Femur (tissue), 1 donor: ENCODE measurements at places on chromosomes 4 and X.

GRCh38 chrX:36787752-36788151 lies 220.4 kb upstream of the FAM47C start:
- DNase-seq, result no peak

- no peak for DNase-seq
Measured at GRCh38 chrX:103155201-103155600, 59.7 kb upstream of the BEX4 start.

GRCh38 chr4:108540536-108540935 lies 79.8 kb upstream of the RPL34 start:
- DNase-seq, result no peak

- peak; percentile 89 for DNase-seq
Measured at GRCh38 chrX:12949927-12950656, 24.8 kb upstream of the TMSB4X start.

DNA sequence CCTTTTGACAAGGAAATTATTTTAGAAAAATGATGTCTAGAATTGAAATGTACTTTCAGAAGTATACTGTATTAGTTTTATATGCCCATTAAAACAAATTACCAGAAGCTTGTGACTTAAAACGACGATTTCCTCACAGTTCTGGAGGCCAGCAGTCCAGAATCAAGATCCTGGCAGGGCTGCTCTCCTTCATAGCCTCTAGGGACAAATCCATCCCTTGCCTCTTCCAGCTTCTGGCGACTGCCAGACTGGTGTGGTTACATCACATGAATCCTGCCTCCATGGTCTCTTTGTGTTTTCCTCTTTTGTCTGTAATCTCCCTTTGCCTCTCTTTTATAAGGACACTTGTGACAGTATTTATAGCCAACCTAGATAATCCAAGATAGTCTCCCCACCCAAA lies 97.1 kb downstream of the IQCM start:
- no peak for DNase-seq

DNA sequence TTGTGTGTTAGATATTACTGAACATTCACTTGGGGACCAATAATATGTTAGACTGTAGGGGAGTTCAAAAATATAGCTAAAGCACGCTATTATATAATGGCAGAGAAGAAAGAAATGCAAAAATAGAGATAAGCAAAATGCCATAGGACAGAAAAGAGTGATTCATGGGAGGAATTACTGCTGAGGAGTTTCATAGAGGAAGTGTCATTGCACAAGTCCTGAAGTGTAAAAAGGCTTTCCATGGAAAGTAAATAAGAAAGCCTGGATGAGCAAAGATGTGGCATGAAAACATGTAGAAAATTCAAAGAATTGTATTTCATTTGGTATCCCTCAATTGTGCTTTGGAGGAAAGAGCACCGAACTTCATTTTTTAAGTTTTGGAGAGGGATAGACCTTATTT lies 14.5 kb downstream of the HMGB2 start:
- DNase-seq, result no peak

GRCh38 chr4:3461515-3462291 lies 1.4 kb upstream of the DOK7 start:
- peak; percentile 84 for DNase-seq

DNA sequence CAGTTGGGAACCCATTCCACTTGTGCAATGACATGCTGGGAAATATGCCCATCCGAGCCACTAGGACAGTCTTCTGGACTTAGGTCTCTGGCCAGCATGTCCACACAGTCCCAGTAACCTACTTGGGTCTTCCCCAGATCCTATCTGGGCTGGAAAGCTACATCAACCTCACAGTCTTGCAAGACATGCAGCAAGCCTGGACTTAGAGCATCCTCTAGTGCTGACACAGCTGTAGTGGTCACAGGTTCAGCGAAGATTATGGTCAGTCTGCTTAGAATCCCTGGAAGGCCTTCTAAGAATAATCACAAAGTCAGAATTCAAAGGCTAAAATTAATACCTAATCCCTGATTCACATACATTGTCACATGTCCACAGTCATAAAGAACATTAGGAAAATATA lies 842.7 kb downstream of the STPG2 start:
- DNase-seq, result no peak

GRCh38 chr4:153824501-153824900 lies 35.6 kb upstream of the SFRP2 start:
- no peak for DNase-seq

- no peak for DNase-seq
Measured at GRCh38 chrX:57737881-57738280, 57.8 kb upstream of the NLRP2B start.
